Left ventricle myocardium inferior (tissue), 1 donor: ENCODE measurements at places on chromosomes 4 and X.
A peak's percentile ranks its signal among the peaks of the same experiment; 100 is the strongest.

DNA sequence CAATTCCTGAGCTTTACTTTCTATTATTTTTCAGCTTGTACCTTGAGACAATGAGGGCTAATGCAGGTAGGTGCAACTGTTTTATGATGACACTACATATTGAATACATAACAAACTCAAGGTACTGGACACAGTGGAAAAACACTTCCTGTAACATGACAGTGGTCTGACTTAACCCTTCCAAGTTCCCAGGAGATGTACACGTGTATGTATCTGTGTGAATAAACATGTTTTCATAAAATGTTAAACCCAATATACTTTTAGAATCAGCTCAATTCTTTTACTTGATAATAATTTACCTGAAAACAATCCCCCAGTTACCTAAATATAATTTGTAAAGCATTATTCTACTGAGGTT is 1.2 kb upstream of the PPARGC1A start:
- H3K4me3 ChIP-seq: peak overlapping the region; percentile 67
- DNase-seq: no peak
- peak overlapping the region; percentile 94 for H3K27ac ChIP-seq
- no peaks in the 10 kb centered on the region for H3K36me3 ChIP-seq

- H3K36me3 ChIP-seq: peaks cover 8% of the 10 kb centered on the region
- no peak for DNase-seq
- H3K27ac ChIP-seq: no peak overlapping the region
Measured at GRCh38 chr4:123106747-123107146, 184.3 kb upstream of the NUDT6 start.

DNA sequence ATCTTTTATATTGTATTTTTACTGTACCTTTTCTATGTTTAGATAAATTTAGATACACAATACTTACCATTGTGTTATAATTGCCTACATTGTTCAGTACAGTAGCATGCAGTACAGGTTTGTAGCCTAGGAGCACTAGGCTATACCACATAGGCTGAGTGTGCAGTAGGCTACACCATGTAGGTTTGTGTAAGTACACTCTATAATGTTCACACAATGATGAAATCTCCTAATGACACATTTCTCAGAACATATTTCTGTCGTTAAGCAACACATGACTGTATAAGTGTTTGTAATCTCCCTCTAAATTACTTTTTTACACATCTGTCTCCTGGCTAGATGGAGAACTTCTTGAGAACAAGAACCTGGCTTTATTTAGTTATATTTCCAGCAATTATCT is 40.3 kb downstream of the UCHL1 start:
- no peak for DNase-seq
- H3K36me3 ChIP-seq: no peaks in the 10 kb centered on the region

GRCh38 chr4:139915037-139915436 is 238.9 kb downstream of the MAML3 start:
- no peaks in the 10 kb centered on the region for H3K36me3 ChIP-seq
- H3K4me3 ChIP-seq: no peak overlapping the region
- H3K27me3 ChIP-seq: no peaks in the 10 kb centered on the region
- peak overlapping the region; percentile 36 for H3K27ac ChIP-seq
- no peak for DNase-seq
- peaks cover 64% of the 10 kb centered on the region for H3K4me1 ChIP-seq

GRCh38 chr4:134948110-134948642 is 746.6 kb upstream of the PABPC4L start:
- no peak for DNase-seq
- H3K36me3 ChIP-seq: no peaks in the 10 kb centered on the region
- H3K4me1 ChIP-seq: no peaks in the 10 kb centered on the region
- no peaks in the 10 kb centered on the region for H3K27me3 ChIP-seq

DNA sequence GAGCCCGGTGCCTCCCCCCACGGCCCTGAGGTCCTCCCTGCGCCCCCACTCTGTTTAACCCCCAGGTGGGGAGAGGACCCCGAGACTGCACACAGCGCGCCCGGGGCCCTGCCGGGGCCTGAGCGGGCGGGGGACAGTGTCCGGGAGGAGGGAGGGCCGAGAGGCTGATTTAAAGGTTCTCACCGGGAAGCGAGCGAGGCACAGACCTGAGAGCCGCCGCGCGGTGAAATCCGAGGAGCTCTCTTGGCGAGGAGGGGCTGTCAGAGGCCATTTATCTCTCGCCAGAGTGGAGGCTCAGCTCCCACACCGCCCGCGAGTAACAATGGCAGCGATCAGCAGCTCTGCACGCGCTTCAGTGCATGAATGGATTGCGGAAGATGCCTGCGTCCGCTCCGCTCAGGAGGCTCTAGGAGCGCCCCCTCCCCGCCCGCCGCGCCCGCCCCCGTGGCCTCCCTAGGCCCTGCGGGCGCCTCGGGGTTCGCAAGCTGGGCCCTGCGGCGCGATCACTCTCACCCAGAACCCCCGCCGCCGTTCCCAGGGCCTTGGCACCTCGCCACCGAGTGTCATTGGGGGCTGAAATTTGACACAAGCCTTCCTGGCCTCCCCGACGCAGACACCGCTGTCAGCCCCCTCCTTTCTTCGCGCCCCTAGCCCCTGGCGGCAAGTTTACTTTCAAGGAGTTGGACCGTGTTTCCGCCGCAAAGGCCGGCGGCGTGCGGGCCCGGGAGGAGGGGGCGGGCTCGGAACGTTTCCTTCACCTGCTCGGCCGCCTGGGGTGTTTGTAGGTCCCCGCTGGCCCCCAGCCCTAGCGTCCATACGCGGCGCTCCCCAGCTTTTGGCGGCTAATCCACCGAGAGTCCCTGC is 48.7 kb upstream of the BCOR start:
- H3K36me3 ChIP-seq: no peaks in the 10 kb centered on the region
- peak overlapping the region; percentile 73 for H3K27ac ChIP-seq
- peaks cover 58% of the 10 kb centered on the region for H3K4me1 ChIP-seq
- no peak for DNase-seq
- no peaks in the 10 kb centered on the region for H3K27me3 ChIP-seq

GRCh38 chrX:133726211-133726630 is 259.2 kb downstream of the GPC3 start:
- H3K4me3 ChIP-seq: no peak overlapping the region
- no peak overlapping the region for H3K27ac ChIP-seq
- no peaks in the 10 kb centered on the region for H3K36me3 ChIP-seq
- no peaks in the 10 kb centered on the region for H3K27me3 ChIP-seq
- no peaks in the 10 kb centered on the region for H3K4me1 ChIP-seq

- H3K4me3 ChIP-seq: peak overlapping the region; percentile 44
- H3K27me3 ChIP-seq: no peaks in the 10 kb centered on the region
- H3K36me3 ChIP-seq: no peaks in the 10 kb centered on the region
- H3K4me1 ChIP-seq: no peaks in the 10 kb centered on the region
- H3K27ac ChIP-seq: no peak overlapping the region
Measured at GRCh38 chrX:42246814-42247213, 323.5 kb upstream of the CASK start.

- H3K27me3 ChIP-seq: no peaks in the 10 kb centered on the region
- DNase-seq: no peak
- H3K36me3 ChIP-seq: peaks cover 17% of the 10 kb centered on the region
- H3K27ac ChIP-seq: peak overlapping the region; percentile 99
Measured at GRCh38 chr4:2009651-2010233, 968 bp upstream of the NELFA start.

GRCh38 chrX:37712458-37712857 is 26.9 kb downstream of the XK start:
- no peaks in the 10 kb centered on the region for H3K4me1 ChIP-seq
- no peak overlapping the region for H3K4me3 ChIP-seq
- no peak for DNase-seq
- no peaks in the 10 kb centered on the region for H3K27me3 ChIP-seq
- no peaks in the 10 kb centered on the region for H3K36me3 ChIP-seq

DNA sequence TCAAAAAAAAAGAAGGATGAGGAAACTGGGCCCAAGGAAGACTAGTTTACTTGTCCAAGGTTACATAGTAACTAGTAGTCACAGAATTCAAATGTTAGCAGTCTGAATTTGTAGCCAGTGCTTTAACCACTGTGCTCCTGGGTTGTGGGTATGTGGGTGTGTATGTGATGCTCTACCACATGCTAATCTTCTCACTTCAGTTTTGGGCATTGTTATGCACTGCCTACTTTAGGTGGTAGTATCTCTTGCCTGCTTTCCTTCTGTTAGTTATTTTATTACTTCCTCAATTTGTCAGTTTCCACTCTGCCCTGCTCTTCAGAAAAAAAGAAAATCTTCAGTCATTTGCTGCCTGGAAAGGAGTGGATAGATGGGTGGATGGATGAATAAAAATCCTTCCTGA is 219.2 kb downstream of the RPA4 start:
- no peak overlapping the region for H3K27ac ChIP-seq
- no peaks in the 10 kb centered on the region for H3K4me1 ChIP-seq
- no peak overlapping the region for H3K4me3 ChIP-seq
- DNase-seq: no peak

- H3K4me1 ChIP-seq: peaks cover 26% of the 10 kb centered on the region
- H3K27ac ChIP-seq: no peak overlapping the region
- H3K4me3 ChIP-seq: no peak overlapping the region
- H3K36me3 ChIP-seq: no peaks in the 10 kb centered on the region
- H3K27me3 ChIP-seq: no peaks in the 10 kb centered on the region
Measured at GRCh38 chr4:112288455-112288854, 2.8 kb upstream of the TIFA start.

GRCh38 chrX:100418556-100418955 is 8.5 kb upstream of the PCDH19 start:
- no peak overlapping the region for H3K4me3 ChIP-seq
- peaks cover 12% of the 10 kb centered on the region for H3K4me1 ChIP-seq
- DNase-seq: no peak
- H3K27me3 ChIP-seq: no peaks in the 10 kb centered on the region
- H3K36me3 ChIP-seq: no peaks in the 10 kb centered on the region
- H3K27ac ChIP-seq: no peak overlapping the region

GRCh38 chr4:174198828-174199227 is 84.6 kb downstream of the FBXO8 start:
- H3K27me3 ChIP-seq: peaks cover 67% of the 10 kb centered on the region
- no peaks in the 10 kb centered on the region for H3K36me3 ChIP-seq
- DNase-seq: no peak
- no peaks in the 10 kb centered on the region for H3K4me1 ChIP-seq
- no peak overlapping the region for H3K27ac ChIP-seq

- DNase-seq: no peak
- no peak overlapping the region for H3K4me3 ChIP-seq
- H3K27me3 ChIP-seq: no peaks in the 10 kb centered on the region
- H3K27ac ChIP-seq: no peak overlapping the region
Measured at GRCh38 chr4:169385376-169385775, 114.6 kb upstream of the SH3RF1 start.

DNA sequence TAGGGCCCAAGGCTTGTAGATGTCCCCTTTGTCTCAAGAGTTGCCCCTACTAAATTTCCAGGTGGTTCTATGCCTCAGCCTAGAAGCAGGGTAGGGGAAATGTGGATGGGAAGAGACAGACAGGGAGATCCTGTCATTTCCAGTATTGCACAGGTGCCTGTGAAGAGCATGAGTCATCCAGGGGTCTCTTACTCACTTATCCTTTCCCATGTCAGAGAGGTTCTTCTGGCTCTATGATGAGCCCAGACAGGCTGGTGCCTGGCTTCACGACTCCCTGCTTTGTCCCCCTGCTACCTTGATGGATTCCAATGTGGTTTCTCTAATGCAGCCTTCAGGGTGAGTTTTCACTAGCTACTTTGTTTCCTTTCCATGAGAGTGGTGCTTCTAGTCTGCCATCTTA is 35.2 kb upstream of the DDX60 start:
- no peak overlapping the region for H3K4me3 ChIP-seq
- H3K4me1 ChIP-seq: peaks cover 3% of the 10 kb centered on the region
- no peak overlapping the region for H3K27ac ChIP-seq
- H3K27me3 ChIP-seq: no peaks in the 10 kb centered on the region
- peaks cover 25% of the 10 kb centered on the region for H3K36me3 ChIP-seq

- no peak for DNase-seq
- no peak overlapping the region for H3K27ac ChIP-seq
- no peaks in the 10 kb centered on the region for H3K36me3 ChIP-seq
- no peak overlapping the region for H3K4me3 ChIP-seq
- H3K4me1 ChIP-seq: no peaks in the 10 kb centered on the region
Measured at GRCh38 chrX:111387470-111388070, 24.4 kb downstream of the DCX start.

DNA sequence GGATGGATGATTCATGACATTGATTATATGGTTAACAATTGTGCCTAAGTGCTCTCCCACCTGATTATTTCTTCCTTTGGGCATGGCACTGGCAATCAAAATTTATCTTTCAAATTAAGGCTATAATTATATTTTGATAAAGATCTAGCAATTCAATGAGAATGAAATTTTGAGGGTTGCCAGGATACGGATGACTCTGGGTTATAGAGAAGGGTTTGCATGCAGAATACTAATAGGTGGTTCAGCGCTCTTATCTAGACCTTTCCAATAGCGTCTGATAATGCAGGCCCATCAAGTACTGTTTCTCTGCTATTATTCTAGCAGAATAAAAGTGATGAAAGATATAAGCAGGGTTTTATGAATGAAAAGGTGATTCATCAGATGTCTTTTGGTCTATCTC is 74.9 kb upstream of the SCML1 start:
- H3K36me3 ChIP-seq: no peaks in the 10 kb centered on the region
- H3K27me3 ChIP-seq: no peaks in the 10 kb centered on the region
- DNase-seq: no peak
- H3K4me1 ChIP-seq: no peaks in the 10 kb centered on the region
- H3K4me3 ChIP-seq: no peak overlapping the region

DNA sequence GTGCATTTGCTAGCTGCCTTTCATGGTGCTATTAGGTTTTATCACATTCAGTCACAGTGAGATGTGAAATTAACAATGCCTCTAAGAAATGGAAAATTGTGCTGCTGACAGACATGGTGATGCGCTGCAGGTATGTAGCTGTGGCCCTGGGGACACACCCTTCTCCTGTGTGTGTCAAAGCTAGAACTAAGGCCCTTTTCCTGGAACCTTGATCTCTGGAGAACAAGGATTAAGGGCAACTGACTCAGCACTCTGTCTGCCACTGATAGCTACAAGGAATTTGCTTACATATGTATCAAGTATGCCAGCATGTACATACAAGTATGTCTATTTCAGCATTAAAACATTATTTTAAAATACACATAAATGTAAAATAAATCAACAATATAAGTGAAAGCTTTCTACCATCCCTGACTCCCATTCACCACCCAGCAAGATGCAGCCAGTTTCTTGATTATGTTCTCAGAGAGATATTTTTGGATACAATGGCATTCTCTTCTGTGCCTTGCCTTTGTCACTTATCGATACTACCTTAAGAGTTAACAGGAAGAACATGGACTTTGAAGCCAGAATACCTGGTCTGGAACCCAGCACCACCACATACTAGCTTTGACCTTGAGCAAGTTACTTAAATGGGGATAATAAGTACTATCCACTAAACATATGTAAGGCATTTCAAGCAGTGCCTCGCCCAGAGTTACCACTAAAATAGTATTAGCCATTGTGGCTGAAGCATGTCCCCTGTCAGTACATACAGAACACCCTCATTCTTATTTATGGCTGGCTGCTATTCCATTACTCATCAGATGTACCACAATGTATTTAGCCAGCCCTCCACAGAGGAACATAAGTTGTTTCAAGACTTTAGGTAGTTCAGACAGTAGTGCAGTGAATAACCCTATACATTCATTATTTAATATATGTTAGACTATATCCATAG is 68.5 kb downstream of the NPNT start:
- H3K27ac ChIP-seq: no peak overlapping the region
- no peak overlapping the region for H3K4me3 ChIP-seq
- no peak for DNase-seq
- H3K36me3 ChIP-seq: no peaks in the 10 kb centered on the region
- H3K4me1 ChIP-seq: peaks cover 29% of the 10 kb centered on the region

- H3K27ac ChIP-seq: no peak overlapping the region
- no peak for DNase-seq
- no peaks in the 10 kb centered on the region for H3K27me3 ChIP-seq
- no peak overlapping the region for H3K4me3 ChIP-seq
- H3K36me3 ChIP-seq: no peaks in the 10 kb centered on the region
Measured at GRCh38 chr4:148944136-148944838, 502.1 kb upstream of the NR3C2 start.

- DNase-seq: no peak
- peaks cover 12% of the 10 kb centered on the region for H3K27me3 ChIP-seq
- H3K27ac ChIP-seq: no peak overlapping the region
- H3K36me3 ChIP-seq: no peaks in the 10 kb centered on the region
Measured at GRCh38 chr4:154039435-154040343, 250.8 kb upstream of the SFRP2 start.
